Foreskin melanocyte (primary cell): ENCODE measurements at places on chromosomes 3 and 15.
A peak's percentile ranks its signal among the peaks of the same experiment; 100 is the strongest.

DNA sequence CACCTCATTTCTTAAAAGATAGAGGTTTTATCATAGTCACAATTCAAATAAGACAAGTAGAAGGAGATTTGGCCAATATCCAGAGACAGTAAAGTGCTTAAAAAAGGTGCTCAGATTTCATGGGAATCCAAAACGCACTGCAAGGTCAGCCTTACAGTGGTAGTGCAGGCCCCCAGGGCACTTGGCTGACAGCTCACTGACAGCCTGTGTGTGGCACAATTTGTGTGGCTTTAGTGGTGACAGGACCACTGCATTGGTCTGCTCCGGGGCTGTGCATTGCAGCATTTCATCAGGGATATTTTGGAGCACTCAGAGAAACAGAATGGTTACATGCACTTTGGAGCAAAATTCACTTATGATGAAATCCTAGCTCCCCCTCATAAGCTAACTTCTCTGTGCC is 544.3 kb downstream of the NTRK3 start:
- no peak for DNase-seq

GRCh38 chr15:73440571-73440970 is 2.4 kb upstream of the REC114 start:
- DNase-seq, result no peak

DNA sequence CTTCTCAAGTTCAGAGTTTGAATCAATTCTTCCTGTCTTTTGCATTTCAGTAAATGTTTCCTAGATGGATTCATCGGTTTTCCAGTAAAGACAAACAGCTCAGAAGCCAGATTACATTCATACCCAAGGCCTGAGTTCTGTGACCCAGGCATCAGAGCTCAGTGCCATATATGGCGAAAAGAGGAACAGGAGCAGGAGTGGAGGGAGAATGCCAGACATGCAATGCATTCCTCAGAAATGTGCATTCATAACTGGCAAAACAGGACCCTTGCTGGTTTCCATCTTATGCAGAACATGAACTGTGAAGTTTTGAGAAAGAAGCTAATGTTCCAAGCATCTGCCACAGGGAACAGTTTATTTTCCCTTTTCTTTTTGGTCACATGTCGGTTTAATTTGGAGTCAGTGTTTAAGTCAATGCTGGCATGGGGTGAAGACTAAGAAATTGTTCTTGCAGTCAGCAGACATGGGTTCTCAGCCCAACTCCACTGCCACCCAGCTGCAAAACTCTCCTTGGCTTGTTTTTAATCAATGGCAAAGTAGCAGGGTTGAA is 116.5 kb downstream of the LPP start:
- peak; percentile 95 for DNase-seq

- DNase-seq, result no peak
These were observed 7.9 kb upstream of the CAMK1 start for GRCh38 chr3:9777694-9778021.

DNA sequence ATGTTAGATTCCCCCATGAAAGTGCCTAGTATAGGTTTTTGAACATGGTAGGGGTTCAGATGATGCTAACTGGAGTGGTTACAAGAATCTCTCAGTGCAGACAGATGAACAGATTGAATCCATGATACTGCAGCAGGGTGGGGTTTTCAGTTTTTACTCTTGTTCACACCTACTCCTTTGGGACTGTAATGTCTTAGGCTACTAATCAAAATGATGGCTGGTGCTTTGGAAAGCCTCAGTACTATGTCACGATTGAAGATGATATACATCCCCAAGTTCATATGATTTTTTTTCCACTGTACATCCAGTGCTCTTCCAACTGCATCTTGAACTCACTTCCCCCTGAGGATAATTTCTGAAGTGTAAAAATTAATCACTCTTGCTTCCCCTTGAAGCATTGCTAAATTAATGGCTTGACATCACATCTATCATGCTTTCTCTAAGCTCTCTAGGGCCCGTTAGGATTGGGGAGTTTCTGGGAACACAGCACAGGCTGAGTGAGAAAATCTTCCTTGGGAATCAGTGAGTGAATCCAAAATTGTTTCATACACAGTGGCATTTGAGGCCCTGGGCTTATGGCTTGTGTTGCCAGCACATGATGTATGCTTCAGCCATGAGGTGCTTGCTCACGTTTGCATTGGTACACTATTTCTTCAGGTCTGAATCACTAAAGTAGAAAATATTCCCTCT is 115.0 kb upstream of the TPRG1 start:
- no peak for DNase-seq

- DNase-seq, result no peak
These were observed 104.2 kb upstream of the PRR23E start for GRCh38 chr3:127088511-127089351.

DNA sequence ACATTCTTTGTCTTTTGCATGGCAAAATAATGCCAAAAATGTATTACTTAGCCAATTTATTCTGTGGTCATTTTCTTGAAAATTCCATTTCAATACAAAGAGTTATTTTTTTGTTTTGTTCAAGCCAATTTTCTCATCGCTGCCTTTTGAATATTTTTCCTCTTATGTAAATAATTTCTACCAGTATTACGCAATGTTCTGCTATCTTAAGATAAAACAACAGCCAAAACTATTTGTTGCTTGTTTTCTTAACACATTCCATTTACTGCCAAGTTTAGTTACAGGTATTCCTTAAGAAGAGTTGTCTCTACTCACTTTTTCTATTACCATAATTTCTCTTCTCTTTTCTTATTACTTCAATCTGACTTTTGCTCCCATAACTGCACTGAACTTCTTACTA is 163.1 kb downstream of the ROBO1 start:
- no peak for DNase-seq
